Neuronal stem cell (in vitro differentiated cells): ENCODE measurements at places on chromosomes 2 and 18.

GRCh38 chr2:124559236-124559635 lies 534.1 kb downstream of the CNTNAP5 start:
- no peak for DNase-seq
- H3K4me3 ChIP-seq = no peak overlapping the region
- H3K27ac ChIP-seq = no peak overlapping the region
- no peaks in the 10 kb centered on the region for H3K4me1 ChIP-seq

DNA sequence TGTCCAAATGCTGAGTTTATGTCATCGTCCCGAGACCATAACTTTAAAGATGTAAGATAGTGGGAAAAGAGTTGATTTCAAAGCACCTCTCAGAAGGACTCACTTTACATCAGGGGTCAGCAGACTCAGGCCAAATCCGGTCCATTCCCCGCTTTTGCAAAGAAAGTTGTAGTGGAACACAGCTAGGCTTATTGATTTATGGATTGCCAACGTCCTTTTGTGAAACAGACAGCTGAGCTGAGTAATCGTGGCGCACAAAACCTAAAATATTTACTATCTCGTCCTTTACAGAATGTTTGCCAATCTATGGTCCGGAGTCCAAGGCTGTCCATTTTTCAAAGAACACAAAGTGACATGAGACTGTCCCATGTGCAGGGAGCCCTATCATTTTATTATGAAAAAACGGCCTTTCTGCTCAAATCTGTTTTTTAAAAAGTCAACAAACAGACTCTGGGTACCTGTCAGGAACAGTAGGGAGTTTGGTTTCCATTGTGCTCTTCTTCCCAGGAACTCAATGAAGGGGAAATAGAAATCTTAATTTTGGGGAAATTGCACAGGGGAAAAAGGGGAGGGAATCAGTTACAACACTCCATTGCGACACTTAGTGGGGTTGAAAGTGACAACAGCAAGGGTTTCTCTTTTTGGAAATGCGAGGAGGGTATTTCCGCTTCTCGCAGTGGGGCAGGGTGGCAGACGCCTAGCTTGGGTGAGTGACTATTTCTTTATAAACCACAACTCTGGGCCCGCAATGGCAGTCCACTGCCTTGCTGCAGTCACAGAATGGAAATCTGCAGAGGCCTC lies at the start of gene IL1RN:
Gene IL1RN (plus strand): TSS at position 754 of the 801 bp plus-strand sequence. CDS start 27 bp downstream, at position 781.
- H3K36me3 ChIP-seq = no peaks in the 10 kb centered on the region
- peaks cover 2% of the 10 kb centered on the region for H3K27me3 ChIP-seq
- no peak within 1 kb of the TSS for H3K27ac ChIP-seq
- H3K4me3 ChIP-seq = no peak within 1 kb of the TSS
- no peak for DNase-seq
- H3K4me1 ChIP-seq = no peaks in the 10 kb centered on the region

- H3K36me3 ChIP-seq = no peaks in the 10 kb centered on the region
- H3K4me3 ChIP-seq = peak overlapping the region; percentile 99
- H3K4me1 ChIP-seq = peaks cover 3% of the 10 kb centered on the region
- H3K27me3 ChIP-seq = no peaks in the 10 kb centered on the region
- peak overlapping the region; percentile 67 for H3K27ac ChIP-seq
- DNase-seq = no peak
Observed at GRCh38 chr2:27408601-27409320, 630 bp downstream of the PPM1G start.

DNA sequence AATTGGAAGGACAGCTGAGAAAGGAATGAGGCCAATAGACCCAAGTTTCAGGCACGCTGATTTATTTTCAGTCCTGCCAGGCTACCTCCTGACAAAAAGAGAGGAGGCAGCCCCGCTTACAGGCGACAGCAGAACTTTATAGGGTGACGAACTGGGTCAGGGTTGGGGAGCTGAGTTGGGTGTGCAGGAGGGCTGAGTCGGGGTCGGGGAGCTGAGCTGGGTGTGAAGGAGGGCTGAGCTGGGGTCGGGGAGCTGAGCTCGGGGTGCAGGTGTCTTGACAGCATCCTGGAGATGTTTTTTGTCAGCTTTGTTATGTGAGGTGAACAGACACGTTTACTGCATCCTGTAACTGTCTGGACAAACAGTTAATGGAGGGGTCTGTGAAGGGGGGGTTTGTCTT lies 342.2 kb downstream of the ADCYAP1 start:
- no peaks in the 10 kb centered on the region for H3K36me3 ChIP-seq
- no peak overlapping the region for H3K4me3 ChIP-seq
- no peaks in the 10 kb centered on the region for H3K27me3 ChIP-seq
- H3K4me1 ChIP-seq = no peaks in the 10 kb centered on the region
- no peak for DNase-seq

DNA sequence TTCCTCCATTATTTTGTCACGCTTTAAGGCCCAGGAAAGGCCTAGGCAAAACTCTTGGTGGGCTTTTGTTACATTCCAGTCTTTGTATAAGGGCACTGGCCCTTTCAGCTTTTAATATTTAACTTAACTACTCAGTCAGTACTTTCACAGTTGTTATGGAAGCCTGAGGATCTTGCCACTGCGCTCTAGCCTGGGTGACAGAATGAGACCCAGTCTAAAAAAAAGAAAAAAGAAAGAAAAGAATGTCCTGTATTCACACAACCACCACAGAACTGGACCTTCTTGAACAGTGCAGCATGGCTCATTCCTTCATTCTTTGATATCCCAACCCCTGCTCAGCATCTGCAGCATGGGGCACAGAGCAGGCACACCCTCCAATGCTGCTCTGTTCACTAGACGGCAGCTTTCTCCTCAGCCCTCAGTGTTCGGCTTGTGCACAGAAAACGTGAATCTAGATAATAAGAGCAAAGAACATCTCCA lies 93.4 kb upstream of the MSH2 start:
- no peaks in the 10 kb centered on the region for H3K27me3 ChIP-seq
- no peaks in the 10 kb centered on the region for H3K36me3 ChIP-seq
- peak overlapping the region; percentile 13 for H3K27ac ChIP-seq
- H3K4me1 ChIP-seq = peaks cover 20% of the 10 kb centered on the region

DNA sequence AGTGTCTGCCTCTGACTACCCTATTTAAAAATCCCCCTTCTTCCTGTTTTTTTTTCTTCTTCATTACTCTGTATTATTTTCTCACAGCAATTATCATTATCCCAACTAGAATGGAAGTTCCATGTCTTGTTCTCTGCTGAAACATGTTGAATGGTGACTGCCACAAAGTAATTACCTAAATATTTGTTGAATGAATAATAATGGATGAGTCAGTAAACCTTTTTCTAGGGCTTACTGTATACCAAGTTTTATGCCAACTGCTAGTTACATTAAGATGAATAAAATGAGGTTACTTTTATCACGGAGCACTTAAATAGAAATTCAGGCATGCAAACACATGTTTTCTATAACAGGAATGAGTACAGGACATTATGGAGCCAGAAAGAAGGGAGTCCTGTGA lies 490.6 kb downstream of the THSD7B start:
- no peak overlapping the region for H3K27ac ChIP-seq
- no peak for DNase-seq
- no peaks in the 10 kb centered on the region for H3K4me1 ChIP-seq
- no peak overlapping the region for H3K4me3 ChIP-seq
- H3K27me3 ChIP-seq = no peaks in the 10 kb centered on the region

- H3K36me3 ChIP-seq = peaks cover 65% of the 10 kb centered on the region
- no peak for DNase-seq
- H3K27ac ChIP-seq = no peak overlapping the region
- no peak overlapping the region for H3K4me3 ChIP-seq
Observed at GRCh38 chr2:158624071-158624667, 167.4 kb downstream of the PKP4 start.

DNA sequence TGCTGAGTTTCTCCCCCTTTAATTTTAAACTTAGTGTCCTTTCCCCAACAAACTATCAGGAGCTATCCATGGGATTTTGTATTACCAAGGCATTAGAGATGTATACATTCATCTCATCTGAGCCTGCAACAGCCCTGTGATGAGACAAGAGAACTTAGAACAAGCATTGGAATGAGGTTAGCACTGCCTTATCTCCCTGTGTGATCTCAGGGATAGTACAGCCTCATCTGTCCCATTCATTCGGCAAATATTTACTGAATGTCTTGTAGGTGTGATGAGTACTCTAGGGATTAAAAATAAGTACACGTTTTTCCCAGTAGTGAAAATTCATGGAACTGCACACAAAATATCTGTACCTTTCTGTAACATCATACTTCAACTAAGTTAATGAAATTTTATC lies 45.6 kb downstream of the PAIP2B start:
- H3K4me3 ChIP-seq = no peak overlapping the region
- H3K27me3 ChIP-seq = no peaks in the 10 kb centered on the region
- no peak for DNase-seq
- no peaks in the 10 kb centered on the region for H3K36me3 ChIP-seq

- no peak overlapping the region for H3K27ac ChIP-seq
- H3K4me3 ChIP-seq = no peak overlapping the region
- H3K27me3 ChIP-seq = no peaks in the 10 kb centered on the region
- peaks cover 16% of the 10 kb centered on the region for H3K4me1 ChIP-seq
- no peak for DNase-seq
Observed at GRCh38 chr2:207129821-207130220, 35.9 kb downstream of the KLF7 start.

- no peak for DNase-seq
- H3K27ac ChIP-seq = no peak overlapping the region
- H3K4me1 ChIP-seq = no peaks in the 10 kb centered on the region
Observed at GRCh38 chr2:168673265-168674189, 128.9 kb upstream of the NOSTRIN start.

- H3K4me3 ChIP-seq = no peak overlapping the region
- H3K27ac ChIP-seq = no peak overlapping the region
- no peaks in the 10 kb centered on the region for H3K36me3 ChIP-seq
- no peak for DNase-seq
- H3K4me1 ChIP-seq = peaks cover 1% of the 10 kb centered on the region
Observed at GRCh38 chr2:233108611-233109490, 48.7 kb downstream of the INPP5D start.

GRCh38 chr2:68689553-68690537 lies 44.8 kb upstream of the ARHGAP25 start:
- H3K4me1 ChIP-seq = no peaks in the 10 kb centered on the region
- H3K27ac ChIP-seq = no peak overlapping the region
- H3K27me3 ChIP-seq = no peaks in the 10 kb centered on the region
- H3K36me3 ChIP-seq = no peaks in the 10 kb centered on the region
- H3K4me3 ChIP-seq = no peak overlapping the region

- no peak overlapping the region for H3K4me3 ChIP-seq
- DNase-seq = no peak
- H3K4me1 ChIP-seq = no peaks in the 10 kb centered on the region
- H3K27ac ChIP-seq = no peak overlapping the region
Observed at GRCh38 chr18:59075923-59076322, 63.8 kb upstream of the SEC11C start.

DNA sequence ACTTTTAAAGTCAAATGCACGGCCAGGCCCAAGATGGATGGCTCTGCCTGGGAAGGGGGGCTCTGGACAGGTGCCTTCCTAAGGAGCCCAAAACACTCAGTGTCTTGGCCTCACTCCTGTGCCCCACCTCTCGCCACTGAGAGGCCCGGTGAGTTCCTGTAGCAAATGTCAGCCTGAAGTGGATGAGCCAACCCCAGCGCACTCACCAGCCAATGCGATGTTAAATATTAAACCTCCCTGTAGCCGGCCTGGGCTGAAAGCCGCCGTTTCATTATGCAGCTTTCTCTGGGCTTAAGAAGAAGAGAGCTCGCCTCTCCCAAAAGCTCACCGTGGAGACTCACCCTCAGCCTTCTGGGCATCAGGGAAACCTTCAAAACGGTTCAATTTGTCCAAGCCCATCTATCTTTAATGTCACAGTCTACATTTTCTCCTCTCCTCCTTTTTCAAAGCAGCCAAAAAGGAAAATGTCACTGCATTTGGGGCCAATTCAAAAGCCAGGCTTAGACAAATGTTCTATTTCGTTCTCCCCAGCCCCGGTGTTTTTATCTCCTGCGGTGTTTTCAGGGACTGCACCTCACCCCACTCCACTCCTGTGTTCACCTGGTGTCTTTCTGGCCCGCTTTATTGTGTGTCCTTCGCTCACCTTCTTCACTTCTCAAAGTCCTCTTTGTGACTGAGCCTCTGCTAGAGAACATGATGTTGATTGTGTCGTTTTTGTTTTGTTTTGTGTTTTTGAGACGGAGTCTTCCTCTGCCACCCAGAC lies 124.0 kb downstream of the NRP2 start:
- H3K27ac ChIP-seq = no peak overlapping the region
- peaks cover 10% of the 10 kb centered on the region for H3K4me1 ChIP-seq
- no peaks in the 10 kb centered on the region for H3K36me3 ChIP-seq
- no peak for DNase-seq
- H3K4me3 ChIP-seq = no peak overlapping the region

DNA sequence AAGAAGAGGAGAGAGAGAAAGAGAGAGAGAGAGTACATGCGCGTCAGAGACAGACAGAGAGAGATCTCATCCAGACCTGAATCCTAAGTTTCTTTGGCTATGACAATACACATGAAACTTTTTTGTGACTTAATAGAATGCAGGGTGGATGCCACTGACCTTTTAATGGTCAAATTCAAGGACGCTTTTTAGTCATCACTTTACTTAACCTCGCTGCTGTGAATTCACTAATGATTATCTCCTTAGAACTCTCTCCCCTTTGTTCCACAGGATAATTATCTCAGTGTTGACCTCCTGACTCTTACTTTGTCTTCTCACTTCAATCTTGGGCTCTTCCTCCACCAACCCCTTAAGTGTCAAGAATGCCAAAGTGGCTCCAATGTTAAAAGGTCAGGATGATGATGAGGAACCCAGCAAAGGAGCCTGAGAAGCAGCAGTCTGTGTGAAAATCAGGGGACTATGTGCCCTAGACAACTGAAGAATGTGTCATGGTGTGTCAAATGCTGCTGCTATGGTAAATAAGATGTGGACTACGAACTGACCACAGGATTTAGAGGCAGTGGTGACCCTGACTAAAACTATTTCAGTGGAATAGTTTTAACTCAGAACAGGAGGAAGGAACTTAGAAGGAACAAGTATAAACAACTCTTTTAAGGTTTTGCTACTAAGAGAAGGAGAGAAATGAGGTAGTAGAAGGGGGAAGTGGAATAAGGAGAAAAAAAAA lies 382.1 kb downstream of the ZEB2 start:
- no peak overlapping the region for H3K27ac ChIP-seq
- H3K36me3 ChIP-seq = no peaks in the 10 kb centered on the region
- peaks cover 9% of the 10 kb centered on the region for H3K4me1 ChIP-seq

DNA sequence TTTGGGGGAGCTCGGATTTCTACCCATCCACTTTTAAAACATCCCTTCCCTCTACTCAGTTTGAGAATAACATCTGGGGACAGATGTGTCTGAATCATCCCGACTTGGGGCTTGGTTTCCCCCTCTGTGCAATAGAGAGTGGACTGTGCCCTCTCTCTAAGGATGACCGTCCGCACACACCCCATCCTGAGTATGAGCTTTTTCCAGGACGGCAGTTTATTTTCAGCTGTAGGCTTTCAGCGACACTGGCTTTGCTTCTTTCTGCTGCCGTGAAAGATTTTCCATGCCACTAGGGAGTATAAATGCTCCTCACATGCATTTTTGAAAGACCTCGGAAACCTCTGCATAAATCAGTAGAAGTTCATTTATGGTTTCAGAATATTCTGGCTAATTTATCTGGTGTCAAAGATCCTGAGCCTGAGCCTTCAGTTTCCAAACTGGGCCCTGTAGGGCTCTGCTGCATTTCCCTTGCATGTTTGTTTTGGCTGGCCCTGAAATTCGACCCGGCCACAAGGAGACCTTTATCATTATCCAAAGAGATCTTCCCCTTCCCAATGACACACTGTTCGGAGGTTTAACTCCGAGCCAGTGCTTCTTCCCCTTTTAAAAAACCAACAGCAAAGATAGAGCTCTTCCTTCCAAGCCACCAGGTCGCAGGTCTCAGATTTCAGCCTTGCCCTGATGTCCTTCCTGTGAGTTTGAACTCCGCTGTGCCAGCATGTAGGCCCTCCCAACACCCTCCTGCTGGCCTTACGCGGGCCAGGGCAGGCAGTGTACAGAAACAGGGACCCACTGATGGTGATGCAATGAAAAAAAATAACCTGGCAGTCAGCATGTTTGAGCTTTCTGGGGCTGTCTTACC lies 53.3 kb downstream of the FECH start:
- H3K36me3 ChIP-seq = no peaks in the 10 kb centered on the region
- peak overlapping the region; percentile 49 for H3K27ac ChIP-seq
- no peaks in the 10 kb centered on the region for H3K27me3 ChIP-seq
- no peak for DNase-seq
